Muscle of leg (tissue), 16 donors: ENCODE measurements at places on chromosomes 2 and 18. TPM values are rescaled to one million over a fixed set of nuclear protein-coding genes. Genes with fewer than 3 reads are reported as not detected.

GRCh38 chr2:31372097-31372496 is 42.4 kb downstream of the XDH start:
- no peak for DNase-seq

GRCh38 chr2:44172576-44172975 is 3.9 kb downstream of the PPM1B start:
- DNase-seq = no peak

DNA sequence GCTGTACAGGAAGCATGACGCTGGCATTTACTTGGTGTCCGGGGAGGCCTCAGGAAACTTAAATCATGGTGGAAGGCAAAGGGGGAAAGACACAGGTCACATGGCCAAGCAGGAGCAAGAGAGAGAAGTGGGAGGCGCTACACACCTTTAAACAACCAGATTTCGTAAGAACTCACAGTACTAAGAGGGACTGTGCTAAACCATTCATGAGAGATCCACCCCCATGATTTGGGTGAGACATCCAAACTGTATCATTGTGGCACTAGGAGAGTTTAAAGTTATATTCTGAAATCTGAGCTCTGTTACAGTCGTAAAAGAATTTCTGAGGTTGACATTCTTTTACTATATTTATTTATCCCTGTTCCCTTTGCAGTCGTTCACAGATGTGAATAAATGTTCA is 116.6 kb downstream of the ICA1L start:
- no peak for DNase-seq

GKN1 gene
- total RNA-seq = 0.09 TPM

GRCh38 chr2:200095436-200095835 is 140.1 kb downstream of the MAIP1 start:
- DNase-seq = no peak

- DNase-seq = no peak
These were observed 185.8 kb downstream of the NRP2 start for GRCh38 chr2:205868053-205868452.

FBLN7 gene
- total RNA-seq = 5.1 TPM

TFCP2L1 gene
- total RNA-seq = under 0.01 TPM

DNA sequence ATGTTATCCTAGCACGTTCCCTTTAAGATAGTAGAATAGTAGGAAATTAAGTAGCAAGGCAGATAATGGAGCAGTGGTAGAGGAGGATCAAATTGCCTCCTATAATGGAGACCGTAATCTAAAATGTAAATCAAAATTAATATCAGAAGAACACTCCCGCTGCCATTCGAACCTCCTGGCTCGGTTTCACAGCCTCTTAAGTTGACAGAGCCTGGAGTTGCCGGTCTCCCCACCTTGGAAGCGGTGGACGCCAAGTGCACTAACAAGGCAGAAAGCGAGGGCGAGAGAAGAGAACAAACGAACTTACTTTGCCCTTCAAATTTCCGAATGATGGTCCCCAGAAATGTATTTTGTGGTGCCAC is 450 bp downstream of the KCNH7 start:
- peak; percentile 0 for DNase-seq

C2orf66 gene
- total RNA-seq = 0.04 TPM

SERPINB2 gene
- total RNA-seq = 0.27 TPM

DNA sequence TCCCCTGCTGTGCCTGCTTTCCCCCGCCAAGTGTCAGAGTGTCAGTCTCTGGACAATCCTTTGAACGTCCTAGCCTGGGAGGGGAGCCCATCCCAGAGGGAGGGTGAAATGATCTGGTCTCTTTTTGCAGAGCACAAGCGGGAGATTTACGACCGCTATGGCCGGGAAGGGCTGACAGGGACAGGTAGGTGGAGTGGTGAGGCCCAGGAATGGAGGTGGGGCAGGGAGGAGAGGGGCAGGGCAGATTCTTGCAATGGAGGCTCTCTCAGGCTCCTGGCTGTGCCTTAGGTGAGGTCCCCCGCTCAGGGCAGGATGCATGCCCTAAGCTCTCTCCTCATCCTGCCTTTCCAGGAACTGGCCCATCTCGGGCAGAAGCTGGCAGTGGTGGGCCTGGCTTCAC is 2.4 kb downstream of the DNAJB2 start:
- DNase-seq = no peak

ATP6V1B1 gene
- total RNA-seq = 0.62 TPM

- DNase-seq = no peak
These were observed 88.2 kb upstream of the VWC2L start for GRCh38 chr2:214322662-214323061.

DNA sequence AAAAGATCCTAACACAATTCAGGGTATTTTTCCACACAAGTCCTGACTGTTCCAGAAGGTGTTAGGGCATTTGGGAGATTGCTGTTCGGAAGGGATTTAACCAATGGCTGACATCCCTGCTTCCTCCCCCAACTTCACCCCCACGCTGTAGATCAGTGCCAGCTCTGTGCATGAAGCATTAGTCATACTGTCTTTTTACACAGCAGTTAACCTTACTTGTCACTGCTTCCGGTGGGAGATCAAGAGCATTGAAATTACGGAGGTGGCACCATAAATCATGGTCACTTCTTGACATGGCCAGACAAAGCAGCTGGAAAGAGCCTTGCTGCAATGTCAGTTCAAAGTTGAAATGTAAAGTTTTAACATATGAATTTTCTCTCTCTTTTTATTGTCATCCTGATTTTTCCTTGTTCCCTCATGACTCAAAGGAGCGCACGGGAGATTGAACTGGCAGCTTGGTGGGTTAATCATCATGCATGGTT is 70.2 kb downstream of the HRH4 start:
- DNase-seq = peak; percentile 25

- DNase-seq = no peak
These were observed 77.2 kb upstream of the FIGN start for GRCh38 chr2:163812926-163813520.

- no peak for DNase-seq
These were observed 105.4 kb upstream of the TLK1 start for GRCh38 chr2:171266102-171266501.

DNA sequence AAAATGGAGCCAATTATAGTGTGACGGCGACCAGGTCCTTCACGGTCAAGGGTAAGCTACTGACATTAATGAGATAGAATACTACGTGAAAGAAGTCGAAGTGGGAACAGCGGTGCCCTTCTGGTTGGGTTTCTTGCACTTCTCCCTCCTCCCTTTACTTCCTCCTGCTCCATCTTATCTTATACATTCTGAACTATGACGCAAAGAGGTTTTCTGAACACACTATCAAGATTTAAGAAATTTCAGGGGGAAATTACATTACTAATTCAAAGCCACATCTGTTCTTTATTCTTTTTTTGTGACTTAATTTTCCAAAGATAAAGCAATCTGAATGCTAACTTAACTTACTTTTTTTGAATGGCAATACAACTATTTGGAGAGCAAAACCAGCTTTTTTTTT is 14.8 kb upstream of the IL18R1 start:
- no peak for DNase-seq

GRCh38 chr2:215775106-215775505 is 238.2 kb downstream of the MREG start:
- DNase-seq = no peak

DNA sequence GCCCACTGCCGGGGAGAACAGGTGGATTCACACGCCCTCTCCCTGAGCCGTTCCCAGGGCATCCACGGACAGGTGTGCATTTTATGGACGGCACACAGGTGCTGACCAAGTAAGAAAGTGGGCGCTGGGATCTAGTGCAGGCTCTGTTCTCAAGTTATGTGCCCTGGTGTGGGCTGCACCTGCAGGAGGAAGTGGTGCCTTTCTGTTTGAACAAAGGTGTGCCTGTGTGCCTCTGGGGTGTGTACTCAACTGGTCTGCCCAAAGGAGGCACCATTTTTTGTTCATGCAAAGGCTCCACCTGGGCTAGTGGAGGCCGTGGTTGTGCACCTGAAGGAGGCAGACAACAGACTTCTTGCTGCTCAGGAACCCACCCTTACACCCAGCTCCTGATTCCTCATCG is 88.2 kb upstream of the HK2 start:
- no peak for DNase-seq

DNA sequence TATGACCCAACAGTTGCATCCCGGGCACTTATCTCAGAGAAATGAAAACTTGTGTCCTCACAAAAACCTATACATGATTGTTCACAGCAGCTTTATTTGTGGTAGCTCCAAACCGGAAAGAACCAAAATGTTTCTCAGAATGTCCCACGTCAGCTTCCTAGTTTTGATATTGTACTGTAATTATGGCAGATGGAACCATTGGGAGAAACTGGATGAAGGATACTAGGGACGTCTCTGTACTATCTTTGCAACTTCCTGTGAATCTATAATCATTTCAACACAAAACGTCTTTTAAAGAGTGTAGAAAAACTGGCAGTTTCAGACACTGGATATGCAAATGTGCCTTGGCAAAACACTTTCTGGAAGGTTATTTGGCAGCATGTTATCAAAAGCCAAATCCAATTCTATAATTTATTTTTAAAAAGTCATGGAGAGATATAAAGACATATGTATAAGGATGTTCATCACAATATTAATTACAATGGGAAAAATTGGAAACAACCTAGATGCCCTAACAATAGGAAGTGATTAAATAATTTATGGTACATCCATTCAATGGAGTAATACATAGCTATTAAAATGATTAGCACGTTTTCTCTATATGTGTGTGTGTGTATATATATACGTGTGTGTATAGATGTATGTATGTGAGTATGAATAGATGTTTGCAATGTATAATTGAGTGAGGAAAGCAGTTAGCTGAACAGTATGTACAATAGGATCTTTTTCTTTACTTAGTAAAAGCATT is 9.8 kb downstream of the SAG start:
- DNase-seq = no peak

- no peak for DNase-seq
These were observed 98.4 kb downstream of the CDK15 start for GRCh38 chr2:201904538-201905420.

DSG1 gene
- not detected for total RNA-seq

- DNase-seq = no peak
These were observed 65.4 kb upstream of the NABP1 start for GRCh38 chr2:191612496-191612895.

- peak; percentile 71 for DNase-seq
These were observed 159.4 kb downstream of the BABAM2 start for GRCh38 chr2:28049899-28050298.

ANKRD30B gene
- under 0.01 TPM for total RNA-seq

DNA sequence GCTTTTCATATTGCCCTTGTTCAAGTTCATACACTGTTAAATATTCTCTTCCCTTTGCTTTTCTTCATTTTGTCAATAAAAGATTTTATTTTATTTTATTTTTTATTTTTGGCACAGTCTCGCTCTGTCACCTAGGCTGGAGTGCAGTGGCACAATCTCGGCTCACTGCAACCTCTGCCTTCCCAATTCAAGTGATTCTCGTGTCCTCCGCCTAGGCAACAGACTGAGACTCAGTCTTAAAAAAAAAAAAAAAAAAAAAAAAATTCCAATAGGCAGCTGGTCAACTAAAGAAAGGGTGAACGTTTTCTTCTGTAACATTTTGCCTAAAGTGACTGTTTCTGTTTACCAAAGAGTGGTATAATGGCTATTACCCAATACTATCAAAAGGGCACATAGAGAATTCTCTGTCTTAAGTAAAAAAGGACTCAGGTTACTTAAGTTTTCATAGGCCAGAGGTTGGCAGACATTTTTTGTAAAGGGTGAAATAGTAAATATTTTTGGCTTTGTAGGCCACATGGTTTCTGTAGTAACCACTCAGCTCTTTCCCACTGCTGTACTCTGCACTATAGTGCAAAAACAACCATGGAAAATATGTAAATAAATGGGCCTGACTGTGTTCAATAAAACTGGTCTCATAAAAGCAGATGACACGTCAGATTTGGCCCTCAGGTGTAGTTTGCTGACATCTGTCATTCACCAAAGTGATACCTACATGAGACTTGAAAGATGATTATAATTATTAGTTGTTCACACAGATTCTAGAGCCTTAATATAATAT is 113.4 kb downstream of the MIB1 start:
- DNase-seq = no peak

GRCh38 chr2:181454686-181455450 is 2.3 kb upstream of the ITGA4 start:
- DNase-seq = no peak

DNA sequence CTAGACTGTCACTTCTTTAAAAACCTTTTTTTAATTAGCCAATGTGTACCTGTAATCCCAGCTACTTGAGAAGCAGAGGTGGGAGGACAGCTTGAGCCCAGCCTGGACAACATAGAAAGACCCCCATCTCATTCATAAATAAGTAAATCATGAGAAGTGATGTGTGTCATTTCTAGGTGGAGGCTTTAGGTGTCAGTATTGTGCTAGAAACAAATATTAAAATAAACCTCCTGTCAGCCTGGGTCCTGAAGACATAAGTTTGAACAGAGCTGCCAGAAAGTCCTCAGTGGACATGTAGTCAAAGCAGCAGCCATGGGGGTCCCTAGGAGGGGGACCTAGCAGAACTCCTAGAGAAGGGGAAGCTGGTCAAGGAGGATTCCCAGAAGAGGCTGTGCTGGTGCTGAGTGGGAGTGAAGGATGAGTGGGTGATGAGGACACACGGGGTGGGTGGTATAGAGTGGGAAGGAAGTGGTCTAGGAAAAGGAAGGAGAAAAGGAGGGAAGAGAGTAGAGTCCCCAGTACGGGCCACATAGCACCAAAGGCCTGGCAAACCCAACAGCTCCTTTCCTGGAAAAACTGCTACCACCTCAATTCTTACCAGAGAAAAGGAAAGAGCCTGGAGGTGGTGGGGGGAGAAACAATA is 316.6 kb upstream of the NCKAP5 start:
- peak; percentile 38 for DNase-seq

DNA sequence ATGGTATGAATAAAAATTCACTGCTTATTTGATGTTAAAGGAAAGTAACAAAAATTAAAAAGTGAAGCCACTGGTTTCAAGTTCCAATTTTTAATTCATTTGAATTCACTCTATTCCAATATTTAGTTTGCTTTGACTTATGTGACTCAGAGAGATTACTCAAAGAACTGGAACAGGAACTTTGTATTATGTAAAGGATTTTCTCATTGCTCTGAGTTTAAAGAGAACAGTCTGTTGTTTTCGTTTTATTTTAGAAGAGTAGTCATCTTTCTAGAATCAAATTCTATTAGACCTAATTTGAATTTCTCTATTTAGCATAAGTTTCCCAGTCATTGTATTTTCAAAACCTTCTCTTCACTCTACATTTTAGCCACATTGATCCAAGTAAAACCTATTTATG is 300.1 kb upstream of the SLC8A1 start:
- no peak for DNase-seq

GRCh38 chr2:46042711-46043110 is 254.5 kb upstream of the EPAS1 start:
- DNase-seq = no peak
